NB4 (cell line): ENCODE measurements at places on chromosomes 11 and 22.

DNA sequence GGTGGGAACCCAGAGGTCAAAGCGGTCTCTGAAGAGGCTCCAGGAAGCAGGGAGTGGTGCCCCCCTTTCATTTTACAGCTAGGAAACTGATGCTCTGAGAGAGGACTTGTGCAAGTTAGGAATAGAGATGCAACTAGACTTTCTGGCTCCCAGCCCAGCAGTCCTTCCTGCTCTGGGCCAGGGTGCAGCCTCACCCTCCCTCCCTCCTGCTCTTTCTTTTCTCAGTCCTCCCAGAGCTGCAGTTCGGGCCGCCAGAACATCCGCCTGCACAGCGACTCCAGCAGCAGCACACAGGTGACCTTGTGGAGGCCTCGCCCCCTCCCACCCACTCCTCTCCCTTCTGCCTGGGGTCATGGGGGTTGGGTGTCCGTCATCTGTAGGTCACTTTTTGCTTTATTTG lies 51.5 kb downstream of the LHFPL7 start:
- peak; percentile 32 for DNase-seq

DNA sequence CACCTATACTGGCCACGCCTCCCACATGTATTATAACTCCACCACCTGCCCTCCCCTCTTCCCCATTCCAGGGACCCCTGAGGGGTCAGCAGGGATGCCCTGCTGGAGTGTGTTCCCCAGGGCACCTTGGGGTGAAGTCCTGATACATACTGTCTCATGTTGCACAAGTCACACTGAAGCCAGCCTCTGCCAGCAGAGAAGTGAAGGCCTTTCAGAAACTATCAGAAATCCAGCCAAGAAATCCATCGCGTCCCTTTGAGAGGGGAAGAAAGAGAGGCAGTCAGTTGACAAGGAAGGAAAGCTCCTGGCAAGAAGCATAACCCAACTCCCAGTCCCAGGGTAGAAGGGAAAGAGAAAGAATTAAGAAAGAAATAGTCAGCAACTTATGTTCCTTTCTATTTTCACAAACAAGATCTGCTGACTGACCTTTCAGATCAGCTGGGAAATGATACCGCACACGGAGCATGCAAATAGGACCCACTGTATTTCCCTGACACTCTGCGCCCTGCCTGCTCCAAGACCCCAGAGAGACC lies 45.2 kb downstream of the SC5D start:
- no peak for DNase-seq

- DNase-seq = no peak
Observed at GRCh38 chr11:113006896-113007445, 45.8 kb downstream of the NCAM1 start.

- DNase-seq = peak; percentile 87
Observed at GRCh38 chr11:36149538-36150242, 139.5 kb downstream of the COMMD9 start.

DNA sequence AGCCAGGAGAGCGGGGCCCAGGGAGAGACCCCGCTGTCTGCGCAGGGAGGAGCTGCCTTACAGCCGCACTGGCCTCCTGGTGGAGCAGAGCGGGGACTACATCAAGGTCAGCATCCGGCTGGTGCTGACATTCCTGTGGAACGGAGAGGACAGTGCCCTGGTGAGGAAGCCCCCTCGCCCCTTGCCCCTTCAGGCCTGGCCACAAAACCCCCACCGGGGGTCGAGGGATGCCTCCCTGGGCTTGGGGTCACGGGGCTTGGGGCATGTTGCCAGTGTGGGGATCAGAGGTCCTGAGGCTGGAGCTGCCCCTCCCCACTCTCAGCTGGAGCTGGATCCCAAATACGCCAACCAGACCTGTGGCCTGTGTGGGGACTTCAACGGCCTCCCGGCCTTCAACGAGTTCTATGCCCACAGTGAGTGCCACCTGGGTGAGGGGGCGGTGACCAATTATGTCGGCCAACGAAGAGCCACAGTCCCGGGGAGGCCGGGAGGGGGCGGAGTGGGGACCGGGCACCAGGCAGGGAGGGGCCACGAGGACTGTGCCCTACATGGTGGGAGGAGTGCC lies 4.2 kb downstream of the MUC5B start:
- no peak for DNase-seq

DNA sequence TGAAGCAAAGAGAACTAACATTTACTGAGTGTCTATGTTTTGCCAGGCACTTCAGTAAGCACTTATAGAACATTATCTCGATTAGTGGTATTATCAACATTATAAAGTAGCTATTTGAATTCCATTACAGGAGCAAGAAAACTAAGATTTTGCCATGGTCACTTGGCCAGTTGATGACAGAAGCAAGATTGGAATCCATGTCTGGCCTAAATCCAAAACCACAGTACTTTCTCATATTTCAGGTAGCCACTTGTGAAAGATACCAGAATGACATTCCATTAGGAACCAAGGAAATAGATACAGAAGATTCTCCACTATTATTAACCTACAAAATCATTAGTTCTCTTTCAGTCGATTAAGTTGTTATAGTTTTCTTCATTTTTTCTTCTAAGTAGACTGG lies 691.0 kb upstream of the API5 start:
- no peak for DNase-seq

GRCh38 chr22:24068377-24068680 lies 57.2 kb downstream of the CABIN1 start:
- DNase-seq = no peak

DNA sequence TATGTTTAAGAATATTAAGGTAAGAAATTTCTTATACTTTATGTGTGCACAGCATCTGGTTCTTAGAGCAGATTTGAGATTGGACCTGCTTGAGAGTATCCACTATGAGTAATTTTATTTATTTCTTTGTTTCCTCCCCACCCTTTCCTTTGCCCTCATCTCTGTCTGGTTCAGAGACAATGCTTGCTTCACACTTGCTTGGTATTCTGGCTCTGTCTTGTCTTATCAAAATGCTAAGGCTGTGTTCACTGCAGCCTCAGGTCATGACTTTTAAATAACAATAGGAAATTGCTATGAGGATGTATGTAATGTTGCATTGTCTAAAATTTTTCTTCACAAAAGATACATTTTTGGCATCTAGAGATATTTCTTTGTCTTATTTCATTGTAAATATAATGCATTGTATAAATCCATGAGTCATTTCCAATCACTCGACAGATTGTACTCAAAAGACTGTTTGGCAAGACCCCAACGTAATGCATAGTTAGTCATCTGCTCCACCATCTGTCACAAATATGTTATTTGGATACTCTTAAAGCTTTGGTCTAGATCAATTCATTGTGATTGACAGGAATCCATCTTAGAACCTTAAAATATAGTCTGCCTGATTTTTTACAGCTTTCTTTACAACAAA lies 395.7 kb downstream of the AASDHPPT start:
- no peak for DNase-seq

- DNase-seq = peak; percentile 81
Observed at GRCh38 chr22:44550711-44551491, 52.9 kb upstream of the RTL6 start.

- peak; percentile 3 for DNase-seq
Observed at GRCh38 chr11:5534046-5534445, 14.3 kb downstream of the OR52H1 start.
